ENCODE measurements at places on chromosomes 3 and 15. TPM values are rescaled to one million over a fixed set of nuclear protein-coding genes. Genes with fewer than 3 reads are reported as not detected.

The MYO5C gene
- total RNA-seq, result 5.5 TPM

The MEX3B gene
- 4.0 TPM for total RNA-seq

The STAC gene
- total RNA-seq, result 2.4 TPM

The CCDC33 gene
- 5.2 TPM for total RNA-seq

The SYNM gene
- total RNA-seq, result 40.0 TPM

The SLC7A14 gene
- not detected for total RNA-seq

The XCR1 gene
- not detected for total RNA-seq

Measured in A549 treated with RU486 at 1 μM for 4 hours (cell line).